ENCODE measurements at places on chromosomes 16 and 17.

DNA sequence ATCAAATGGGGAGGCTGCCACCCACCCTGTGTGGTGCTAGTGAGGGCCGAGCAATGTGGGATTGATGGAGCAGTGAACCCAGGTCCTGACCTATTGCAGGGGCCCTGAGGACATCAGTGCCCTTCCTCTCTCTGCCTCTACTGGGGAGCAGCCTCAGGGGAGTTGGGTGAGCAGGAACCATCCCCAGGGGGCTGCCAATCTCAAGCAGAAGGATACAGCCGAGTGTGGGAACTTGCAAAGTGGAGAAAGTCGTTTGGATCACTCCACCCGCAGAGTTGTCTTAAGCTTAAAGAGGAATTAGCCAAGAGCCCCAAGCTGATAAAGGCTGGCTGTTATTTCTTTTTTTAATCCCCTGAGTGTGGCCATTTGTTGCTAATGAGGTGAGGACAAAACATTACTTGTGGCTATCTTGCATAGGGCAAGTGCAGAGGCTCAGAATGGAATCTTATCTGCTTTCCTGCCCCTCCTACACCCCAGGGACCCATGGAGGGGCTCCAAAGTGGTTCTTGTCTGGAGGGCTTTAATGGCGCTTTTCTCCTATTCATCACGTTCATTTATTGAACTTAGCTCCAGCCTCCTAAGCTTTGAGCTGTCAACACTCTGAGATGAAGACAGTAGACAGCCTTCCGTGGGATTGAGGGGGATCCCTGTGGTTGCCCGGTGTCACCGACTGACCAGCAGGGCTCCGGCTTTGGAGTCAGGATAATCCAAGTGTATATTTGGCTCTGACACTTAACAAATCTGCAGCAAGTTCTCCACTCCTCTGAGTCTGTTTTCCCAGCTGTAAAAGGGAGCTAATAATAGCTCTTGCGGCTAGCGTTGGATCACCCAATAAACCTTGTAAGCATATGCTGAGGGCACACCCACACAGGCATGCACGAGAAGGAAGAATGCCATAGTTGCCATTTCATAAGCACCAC is 45.1 kb downstream of the MYH11 start:
- ATAC-seq, result no peak

- no peak for ATAC-seq
Measured at GRCh38 chr17:82126556-82127314, 28.7 kb upstream of the FASN start.

GRCh38 chr17:56935461-56935860 is 21.6 kb upstream of the TRIM25 start:
- ATAC-seq, result no peak

DNA sequence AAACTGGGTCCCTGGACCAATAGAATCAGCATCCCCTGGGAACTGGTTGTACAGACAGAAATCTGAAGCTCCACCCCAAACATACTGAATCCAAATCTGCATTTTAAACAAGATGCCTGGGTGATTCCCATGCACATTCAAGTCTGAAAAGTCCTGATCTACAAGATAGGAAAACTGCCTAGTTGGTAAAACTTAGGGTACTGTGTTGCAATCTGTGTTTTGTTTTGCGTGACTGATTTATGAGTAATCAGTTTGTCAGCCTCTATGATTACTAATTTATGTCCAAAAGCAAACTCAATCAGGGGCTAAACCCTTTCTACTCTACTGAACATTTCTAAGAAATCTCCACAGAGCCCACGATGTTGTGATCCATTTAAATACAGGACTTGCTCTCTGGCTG is 103.8 kb downstream of the YPEL2 start:
- ATAC-seq, result peak; percentile 67

- no peak for ATAC-seq
Measured at GRCh38 chr17:20074489-20074888, 65.3 kb downstream of the SPECC1 start.

- no peak for ATAC-seq
Measured at GRCh38 chr17:31544186-31544585, 152.7 kb downstream of the RAB11FIP4 start.

GRCh38 chr17:66300956-66301355 is 1.5 kb upstream of the PRKCA start:
- no peak for ATAC-seq

DNA sequence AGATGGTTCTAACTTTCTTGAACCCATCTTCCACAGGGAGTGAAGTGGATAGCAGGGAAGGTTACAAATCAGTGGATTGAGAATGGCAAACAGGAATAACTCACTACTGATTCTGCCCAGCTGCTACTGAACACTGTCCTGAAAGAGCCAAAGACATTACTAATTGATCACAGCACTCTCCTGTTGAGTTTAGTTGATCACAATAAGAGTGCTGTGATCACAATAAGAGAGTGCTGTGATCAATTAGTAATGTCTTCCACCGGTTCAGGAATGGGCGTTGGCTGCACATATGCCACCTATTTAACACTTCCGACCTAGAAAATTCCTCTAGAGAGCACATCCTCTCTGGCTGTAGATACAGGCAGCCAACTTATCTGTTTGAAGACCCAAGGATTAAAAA is 11.4 kb downstream of the CFAP97D1 start:
- ATAC-seq, result peak; percentile 92

- no peak for ATAC-seq
Measured at GRCh38 chr17:82389379-82389778, 17.8 kb downstream of the UTS2R start.

DNA sequence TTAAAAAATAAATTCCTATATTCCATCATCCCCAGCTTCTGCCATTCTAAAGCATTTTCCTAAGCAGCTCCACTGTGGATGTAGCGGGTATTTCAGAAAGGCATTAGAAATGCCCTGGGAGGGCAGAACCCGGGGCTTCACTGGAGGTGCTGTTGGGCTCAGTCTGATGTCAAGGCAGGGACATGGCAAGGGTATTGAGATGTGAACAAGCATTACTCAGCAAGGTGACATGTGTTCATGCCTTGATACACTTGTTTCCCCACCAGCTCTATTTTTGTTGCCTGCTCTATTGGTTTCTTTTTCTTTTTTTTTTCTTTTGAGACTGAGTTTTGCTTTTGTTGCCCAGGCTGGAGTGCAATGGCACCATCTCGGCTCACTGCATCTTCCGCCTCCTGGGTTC is 35.7 kb downstream of the ABCC1 start:
- ATAC-seq, result no peak

DNA sequence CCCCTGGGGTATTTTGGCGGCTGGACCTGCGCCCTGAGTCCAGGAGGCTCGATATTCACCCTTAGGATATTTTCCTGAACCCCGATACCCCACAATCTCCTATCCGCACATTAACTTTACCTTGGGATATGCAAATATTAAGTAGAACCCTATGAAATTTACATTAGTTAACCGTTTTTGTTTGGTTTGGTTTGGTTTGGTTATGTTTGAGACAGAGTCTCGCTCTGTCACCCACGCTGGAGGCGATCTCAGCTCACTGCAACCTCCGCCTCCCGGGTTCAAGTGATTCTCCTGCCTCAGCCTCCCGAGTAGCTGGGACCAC is 9.3 kb upstream of the NAGS start:
- ATAC-seq, result no peak

GRCh38 chr17:50328363-50329325 is 17.3 kb upstream of the XYLT2 start:
- no peak for ATAC-seq

DNA sequence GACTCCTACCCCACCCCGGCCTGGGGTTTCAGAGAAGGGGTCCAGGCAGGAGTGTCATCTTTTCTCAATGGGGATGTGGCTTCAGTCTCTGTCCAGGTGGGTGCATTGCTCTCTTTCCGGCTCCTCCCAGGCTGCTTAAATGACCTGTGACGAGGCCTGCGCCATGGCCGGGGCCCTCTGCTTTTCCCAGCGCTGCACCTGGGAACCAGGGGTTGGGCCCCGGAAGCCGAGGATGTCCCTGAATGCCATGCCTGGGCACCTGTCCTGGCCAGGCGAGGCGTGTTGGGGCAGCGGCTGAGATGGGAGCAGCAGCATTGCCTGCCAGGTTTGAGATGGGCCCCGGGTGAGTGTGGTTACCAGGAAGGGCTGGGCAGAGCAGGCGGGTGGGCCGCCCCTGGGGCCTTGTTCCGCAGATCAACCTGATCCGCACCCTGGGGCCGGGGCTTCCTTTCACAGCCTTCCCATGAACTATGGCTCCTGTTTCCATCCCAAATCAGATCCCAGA is 147.4 kb downstream of the SEC14L1 start:
- peak; percentile 0 for ATAC-seq

DNA sequence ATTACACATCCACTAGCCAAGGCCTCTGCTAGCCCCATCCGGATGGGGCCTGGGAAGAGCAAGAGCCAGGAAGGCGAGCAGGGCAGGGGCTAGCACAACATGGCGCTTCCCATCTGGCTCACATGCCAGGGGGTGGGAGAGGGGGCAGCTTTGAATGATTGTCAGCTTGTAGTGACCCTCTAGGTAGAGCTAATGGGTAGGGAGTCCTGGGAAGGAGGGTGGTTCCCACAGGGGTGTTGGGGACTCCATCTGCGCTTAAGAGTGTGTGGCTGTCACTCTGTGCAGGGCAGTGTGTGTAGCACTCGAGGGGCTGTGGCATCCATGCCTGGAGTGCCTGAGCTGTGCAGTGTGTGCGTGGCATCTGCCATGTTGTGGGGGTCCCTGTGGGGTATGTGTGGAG is 24.5 kb downstream of the ARHGAP23 start:
- ATAC-seq, result no peak

DNA sequence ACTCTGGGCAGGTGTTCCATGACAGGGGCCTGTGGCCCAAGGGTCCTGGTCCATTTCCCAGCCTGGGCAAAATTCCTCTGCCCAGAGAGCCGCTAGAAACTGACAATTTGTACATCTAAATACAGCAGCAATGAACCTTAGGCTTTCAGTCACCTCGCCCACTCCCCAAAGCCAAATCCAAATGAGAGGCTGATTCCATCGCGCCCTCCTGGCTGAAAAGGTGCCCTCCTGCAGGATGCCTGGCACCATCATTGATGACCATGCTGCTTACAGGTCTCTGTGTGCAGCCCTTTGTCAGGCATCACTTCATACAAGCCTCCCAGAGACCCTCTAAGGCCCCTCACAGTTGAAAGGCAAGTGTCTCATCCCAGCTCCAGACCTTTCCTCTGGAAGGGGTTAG is 114.7 kb downstream of the C16orf78 start:
- ATAC-seq, result no peak

- no peak for ATAC-seq
Measured at GRCh38 chr17:9668517-9668916, 23.2 kb downstream of the USP43 start.

DNA sequence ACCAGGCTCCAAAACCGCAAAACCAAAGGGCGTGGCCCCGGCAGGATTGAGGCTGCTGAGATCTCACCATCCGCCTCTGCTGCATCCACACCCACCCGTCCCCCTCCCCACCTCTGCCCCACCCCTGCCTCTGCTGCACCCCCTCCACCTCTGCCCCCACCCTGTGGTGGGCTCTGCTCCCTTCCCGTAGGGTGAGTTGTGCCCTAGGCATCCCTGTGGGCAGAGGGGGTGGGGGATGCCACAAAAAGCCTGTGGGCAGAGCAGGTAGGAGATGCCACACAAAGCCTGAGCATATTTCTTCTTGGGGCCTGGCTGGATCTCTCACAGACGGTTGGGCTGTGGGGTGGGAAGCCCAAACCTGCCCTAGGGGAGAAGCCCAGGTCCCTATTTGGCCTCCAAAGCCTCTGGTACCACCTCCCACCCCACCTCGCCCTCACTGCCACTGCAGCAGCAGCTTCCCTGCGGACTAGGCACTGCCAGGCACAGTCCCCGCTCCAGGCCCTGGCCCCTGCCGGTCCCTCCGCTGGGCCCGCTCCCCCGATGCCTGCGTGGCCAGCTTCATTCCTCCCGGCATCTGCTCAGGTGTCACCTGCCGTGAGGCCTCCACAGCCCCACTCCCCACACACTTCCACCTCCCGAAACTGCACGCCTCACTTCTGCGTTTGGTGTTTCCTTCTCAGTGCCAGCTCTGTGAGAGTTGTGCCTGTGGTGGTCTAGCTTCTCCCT is 11.3 kb upstream of the PABPN1L start:
- no peak for ATAC-seq

DNA sequence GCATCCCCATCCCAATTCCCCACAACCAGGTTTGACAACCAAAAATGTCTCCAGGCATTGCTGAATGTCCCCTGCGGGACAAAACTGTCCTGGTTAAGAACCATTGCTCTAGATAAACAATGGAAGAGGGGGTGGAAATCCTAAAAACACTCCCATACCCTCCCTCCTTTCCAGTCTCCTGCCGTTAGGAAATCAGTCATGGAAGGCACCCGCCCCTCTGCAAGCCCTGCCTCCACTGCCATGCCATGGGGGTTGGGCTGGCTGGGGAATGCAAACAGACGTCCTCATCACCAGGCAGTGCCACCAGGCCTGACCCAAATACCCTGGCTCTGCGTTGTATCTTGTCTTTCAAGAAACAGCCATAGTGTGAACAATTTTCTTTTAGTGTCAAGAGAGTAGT is 57.5 kb downstream of the CYTH1 start:
- ATAC-seq, result peak; percentile 38

- ATAC-seq, result no peak
Measured at GRCh38 chr17:61587807-61588660, 3.0 kb downstream of the NACA2 start.

DNA sequence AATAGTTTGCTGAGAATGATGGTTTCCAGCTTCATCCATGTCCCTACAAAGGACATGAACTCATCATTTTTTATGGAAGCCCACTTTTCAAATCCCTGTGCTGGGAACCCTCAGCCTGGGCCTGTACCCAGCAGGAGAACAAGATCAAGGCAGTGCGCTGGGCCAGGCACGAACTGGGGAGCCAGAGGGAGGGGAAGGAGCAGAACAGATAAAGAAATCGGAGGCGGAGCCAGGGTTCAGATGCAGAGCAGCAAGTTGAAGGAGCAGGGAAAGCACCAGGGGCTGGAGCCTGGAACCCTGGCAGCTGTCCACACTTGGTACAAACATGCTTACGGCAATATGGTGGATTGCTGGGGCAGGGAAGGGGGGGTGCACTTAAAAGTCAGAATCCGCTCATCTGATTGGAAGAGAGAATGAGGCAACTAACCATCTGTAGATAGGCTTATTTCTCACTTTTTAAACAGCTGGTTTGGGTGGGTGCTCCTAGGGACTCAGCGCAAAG is 107.5 kb downstream of the NOG start:
- no peak for ATAC-seq

GRCh38 chr17:3879186-3879585 is 13.7 kb downstream of the CAMKK1 start:
- peak; percentile 69 for ATAC-seq

DNA sequence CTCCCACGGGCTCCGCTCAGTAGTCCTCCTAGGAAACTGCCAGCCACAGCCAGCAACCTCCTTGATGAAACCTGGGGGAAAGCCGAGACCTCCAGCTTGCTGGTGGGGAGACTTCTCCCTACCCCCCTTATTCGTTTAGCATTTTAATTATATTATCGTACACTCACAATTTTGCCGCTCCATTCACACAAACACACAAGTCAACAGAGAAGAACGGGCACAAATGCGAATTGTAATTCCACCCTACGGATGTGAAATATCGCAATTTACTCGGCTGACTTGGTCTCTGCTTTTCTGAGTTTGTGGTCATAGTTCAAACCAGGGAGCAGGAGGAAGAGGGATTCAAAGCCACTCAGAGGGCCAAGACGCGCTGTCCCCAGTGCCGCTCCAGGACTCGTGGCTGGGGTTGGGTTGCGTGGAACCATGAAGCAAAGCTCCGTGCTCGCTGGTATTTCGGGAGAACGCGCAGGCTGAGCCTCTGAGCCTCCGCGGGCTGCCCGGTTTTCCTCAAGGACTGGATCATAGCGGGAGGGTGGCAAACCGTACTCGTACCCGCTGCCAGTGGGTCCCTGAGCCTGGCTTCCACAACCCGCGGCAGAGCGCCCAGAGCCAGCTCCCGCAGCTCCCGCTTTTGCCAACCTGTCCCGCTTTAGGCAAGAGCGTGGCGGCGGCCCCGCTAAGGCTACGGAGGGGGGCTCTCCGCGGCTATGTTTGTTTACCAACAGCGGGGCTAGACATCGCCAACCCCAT is 2.0 kb downstream of the LHX1 start:
- ATAC-seq, result no peak
